Occipital lobe (tissue), 3 donors: ENCODE measurements at places on chromosomes 7 and 10. TPM values are rescaled to one million over a fixed set of nuclear protein-coding genes. Genes with fewer than 3 reads are reported as not detected.
A peak's percentile ranks its signal among the peaks of the same experiment; 100 is the strongest.

DNA sequence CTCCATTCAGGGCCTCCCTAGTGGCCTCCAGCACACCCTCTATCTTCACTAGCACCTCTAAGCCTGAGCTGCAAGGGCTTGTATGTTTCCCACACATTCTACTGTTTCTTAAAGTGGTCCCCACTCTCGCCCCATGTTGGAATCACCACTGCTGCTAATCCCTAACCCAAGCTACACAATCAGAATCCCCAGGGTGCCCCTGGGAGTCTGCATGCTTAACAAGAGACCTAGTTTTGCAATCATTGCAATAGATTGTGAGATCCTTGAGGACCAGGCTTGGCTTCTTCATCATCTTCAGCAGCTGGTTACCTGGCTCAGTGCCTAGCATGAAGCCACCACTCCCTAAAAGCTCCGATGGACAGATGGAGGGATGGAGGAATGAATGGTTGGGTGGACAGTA is 113.9 kb downstream of the MYOF start:
- DNase-seq = no peak

GRCh38 chr7:129827467-129827990 is 125.2 kb downstream of the UBE2H start:
- DNase-seq = no peak

The NPFFR1 gene
- 0.31 TPM for total RNA-seq

- DNase-seq = no peak
These were observed 394.9 kb upstream of the DPP6 start for GRCh38 chr7:153657182-153657800.

The CACUL1 gene
- total RNA-seq = 42.4 TPM

DNA sequence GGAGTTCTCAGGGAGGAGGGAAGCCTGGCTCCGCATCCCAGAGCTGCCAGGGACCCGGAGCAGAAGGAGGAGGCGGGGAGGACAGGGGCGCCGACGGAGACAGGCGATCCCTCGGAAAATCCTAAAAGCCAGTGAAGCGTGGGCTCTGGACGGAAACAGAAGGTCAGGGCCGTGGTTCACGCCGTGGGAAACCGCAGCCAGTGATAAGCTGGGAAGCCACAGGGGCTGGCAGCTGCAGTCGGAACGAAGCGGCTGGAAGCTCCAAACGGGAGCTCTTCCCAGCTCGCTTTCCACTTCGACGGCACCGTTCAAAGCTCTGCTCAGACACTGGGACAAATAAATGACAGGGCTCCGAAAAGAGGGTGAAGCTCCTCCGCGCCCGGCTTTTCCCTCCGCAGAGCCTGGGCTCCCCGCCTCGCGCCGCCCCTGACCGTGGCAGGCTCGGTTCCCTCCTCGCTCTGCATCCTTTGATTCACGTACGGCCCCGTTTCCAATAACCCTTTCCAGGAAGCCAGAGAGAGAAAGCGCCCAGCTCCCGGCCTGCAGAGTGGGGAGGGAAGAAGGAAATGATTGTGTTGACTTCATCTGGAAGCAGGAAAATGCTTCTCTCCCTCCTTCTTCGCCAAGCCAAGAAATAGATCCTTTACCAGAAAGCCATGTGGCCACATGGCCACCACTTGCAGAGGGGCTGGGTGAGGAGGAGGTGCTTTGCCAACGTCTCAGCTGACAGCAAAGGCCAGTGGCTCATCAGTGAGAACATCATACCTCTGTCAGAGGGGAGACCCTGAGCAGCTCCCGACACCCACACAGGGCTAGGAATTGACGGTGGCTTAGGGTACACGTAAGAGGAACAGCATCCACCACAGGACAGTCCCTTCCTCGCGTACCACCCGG is 57.4 kb downstream of the ADRB1 start:
- DNase-seq = no peak

The EEF1AKMT2 gene
- total RNA-seq = 53.8 TPM

The VWDE gene
- total RNA-seq = 1.4 TPM

DNA sequence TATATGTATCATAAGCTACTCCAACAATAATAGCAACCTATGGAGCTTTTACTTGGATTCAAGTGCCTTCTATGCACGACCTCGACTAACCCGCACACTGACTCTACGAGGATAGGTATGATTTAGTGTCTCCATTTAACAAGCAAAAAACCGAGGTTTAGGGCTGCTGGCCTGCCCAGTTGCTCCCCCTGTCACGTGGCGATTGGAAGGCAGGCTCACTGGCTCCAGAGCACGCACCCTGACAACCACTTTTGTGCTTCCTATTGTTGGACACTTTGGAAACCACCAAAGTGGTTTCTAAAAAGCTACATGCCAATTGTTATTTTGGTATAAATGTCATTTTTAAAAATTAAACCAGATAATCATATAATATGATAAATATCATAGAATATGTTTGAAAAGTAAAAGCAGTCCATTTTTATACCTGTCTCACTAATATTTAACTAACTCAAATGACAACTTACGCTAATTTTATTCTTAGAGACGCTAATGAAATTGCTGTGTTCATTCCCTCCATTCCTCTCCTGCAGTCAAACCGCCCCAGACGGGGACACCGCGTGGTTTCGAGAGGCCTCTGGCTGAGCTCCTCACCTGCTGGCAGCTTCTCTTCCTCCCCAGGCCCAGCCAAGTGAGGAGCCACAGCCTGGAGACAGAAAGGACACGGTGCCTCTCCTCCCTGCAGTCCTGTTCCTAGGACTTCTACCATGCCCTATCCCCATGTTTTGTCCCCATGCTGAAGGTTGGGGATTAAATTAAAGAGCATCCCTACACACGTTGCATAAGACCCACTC is 22.2 kb upstream of the RHEB start:
- no peak for DNase-seq

- DNase-seq = no peak
These were observed 1134.4 kb downstream of the XPNPEP1 start for GRCh38 chr10:108788891-108789290.

DNA sequence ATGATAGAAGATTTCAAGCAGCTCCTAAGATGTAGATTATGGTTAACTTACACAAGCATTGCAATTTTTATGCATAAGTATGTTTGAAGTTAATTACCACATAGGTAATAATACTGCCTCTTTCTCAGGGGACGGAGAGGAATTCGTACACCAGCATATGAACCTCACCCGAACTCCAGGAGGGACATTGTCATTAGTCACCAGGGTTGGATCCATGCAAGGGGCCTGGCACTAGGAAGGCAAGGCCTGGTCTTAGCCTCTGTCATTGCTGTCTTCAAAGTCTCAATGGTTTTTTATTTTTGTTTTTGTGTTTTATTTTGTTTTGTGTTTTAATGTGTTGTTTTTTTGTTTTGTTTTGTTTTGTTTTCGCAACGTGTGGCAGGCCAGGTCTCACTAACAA is 145.6 kb upstream of the PPP2R2D start:
- DNase-seq = no peak

DNA sequence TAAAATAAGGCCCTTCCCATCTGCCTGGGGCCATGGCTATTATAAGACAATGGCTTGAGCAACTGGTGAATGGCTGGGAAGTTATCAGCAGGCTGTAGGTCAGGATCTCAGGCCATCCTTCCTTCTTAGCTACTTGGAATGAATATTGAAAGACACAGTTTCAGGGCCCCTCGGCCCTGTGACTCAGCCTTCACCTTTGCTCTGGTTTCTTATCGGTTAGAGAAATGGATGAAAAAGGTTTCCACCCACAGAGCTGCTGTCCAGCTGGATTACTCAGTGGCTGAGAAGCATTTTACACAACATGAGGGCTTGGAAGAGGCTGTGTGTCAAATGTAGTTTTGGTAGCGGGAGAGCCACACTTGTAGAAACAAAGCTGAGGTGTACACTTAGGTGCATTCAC is 9.4 kb downstream of the ACSL5 start:
- DNase-seq = no peak

GRCh38 chr10:50440489-50440888 is 183.3 kb downstream of the SGMS1 start:
- no peak for DNase-seq

- DNase-seq = peak; percentile 15
These were observed at the start of gene PLPP4 for GRCh38 chr10:120456626-120457430. Gene PLPP4, plus strand, starts transcription at chr10:120457227. Its CDS starts 79 bp downstream, at chr10:120457306.

The CRHR2 gene
- total RNA-seq = 1.1 TPM

- no peak for DNase-seq
These were observed 18.7 kb downstream of the AKR1C1 start for GRCh38 chr10:4981722-4982471.

DNA sequence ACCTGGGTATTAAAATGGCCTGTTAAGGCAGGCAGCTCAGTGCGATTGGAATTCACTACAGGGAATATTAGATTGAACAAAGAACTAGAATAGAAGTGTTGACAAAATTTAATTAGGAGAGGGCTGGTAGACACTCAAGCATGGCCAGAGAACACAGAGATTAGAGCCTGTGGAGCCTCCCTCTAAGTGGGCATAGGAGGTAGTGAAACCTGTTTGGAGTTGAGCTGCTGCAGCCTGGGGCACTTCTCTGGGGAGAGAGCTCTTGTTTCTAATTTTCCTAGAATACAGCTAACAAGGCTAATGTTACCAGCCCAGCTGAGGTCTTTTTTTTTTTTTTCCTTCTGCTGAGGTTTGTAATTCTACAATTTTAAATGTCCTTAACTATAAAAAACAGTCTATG is 46.4 kb downstream of the TMEM168 start:
- DNase-seq = no peak

The HTR7 gene
- total RNA-seq = 8.0 TPM

The NKX1-2 gene
- 0.47 TPM for total RNA-seq

- no peak for DNase-seq
These were observed 24.4 kb upstream of the RBM20 start for GRCh38 chr10:110619514-110620397.

The DNAAF5 gene
- 7.0 TPM for total RNA-seq

DNA sequence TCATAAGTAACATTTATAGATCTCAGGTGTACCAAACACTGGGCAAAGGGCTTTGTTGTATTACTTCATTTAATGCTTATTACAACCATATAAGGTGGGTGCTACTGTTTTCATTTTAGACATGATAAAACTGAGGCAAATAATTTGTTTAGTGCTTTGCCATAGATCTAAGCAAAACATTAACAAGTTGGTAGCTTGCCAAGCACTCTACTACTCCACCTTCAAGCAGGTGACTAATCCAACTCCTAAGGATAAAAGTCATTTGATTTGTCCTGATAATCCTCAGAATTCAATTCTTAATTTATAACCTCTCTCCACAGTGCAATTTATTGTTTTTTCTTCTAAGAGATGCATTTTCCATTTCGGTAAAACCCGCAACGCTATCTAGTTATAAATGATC is 646.4 kb downstream of the GRM8 start:
- DNase-seq = no peak

The TMED4 gene
- total RNA-seq = 74.2 TPM

The TEX36 gene
- not detected for total RNA-seq

GRCh38 chr7:148733496-148733895 is 34.8 kb downstream of the CUL1 start:
- DNase-seq = no peak

DNA sequence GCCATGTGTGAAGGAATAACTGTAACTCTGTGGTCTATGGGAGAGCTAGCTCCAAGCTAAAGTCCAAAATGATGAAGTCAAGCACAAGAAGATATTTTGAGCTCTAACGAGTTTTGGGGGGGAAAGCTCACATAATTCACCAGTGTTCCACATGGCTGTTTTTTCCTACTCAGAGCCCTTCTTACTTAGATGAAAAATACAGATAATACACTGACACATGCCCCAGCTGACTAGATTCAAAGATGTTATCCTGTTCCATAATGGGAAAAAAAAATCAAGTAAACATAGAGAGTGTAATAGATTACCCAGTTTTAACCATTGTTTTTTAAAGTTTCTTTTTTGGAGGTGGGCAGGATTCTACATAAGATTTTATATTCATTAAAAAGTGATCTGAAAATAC is 86.6 kb downstream of the PRLHR start:
- DNase-seq = no peak

The ADARB2 gene
- total RNA-seq = 4.8 TPM

- no peak for DNase-seq
These were observed 29.6 kb upstream of the PSAP start for GRCh38 chr10:71880425-71881306.

DNA sequence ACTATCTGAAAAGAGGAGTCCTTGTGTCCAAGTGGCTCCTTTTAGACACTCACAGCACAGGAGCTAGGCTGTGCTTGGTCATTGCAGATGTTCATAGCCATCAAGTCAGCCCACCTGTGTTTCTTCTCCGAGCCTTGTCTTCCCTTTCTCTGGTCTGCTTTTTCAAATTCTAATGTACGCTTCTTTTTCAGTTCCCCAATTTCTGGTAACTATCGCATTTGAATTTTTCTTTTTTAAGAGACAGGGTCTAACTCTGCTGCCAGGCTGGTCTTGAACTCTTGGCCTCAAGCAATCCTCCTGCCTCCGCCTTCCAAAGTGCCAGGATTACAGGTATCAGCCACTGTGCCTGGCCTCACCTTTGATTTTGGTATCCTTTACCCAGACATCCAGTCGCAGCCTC is 18.9 kb downstream of the APBB1IP start:
- no peak for DNase-seq

GRCh38 chr10:69125554-69125953 is 1.6 kb downstream of the VPS26A start:
- no peak for DNase-seq

- DNase-seq = no peak
These were observed 32.5 kb upstream of the KNDC1 start for GRCh38 chr10:133127291-133128125.

DNA sequence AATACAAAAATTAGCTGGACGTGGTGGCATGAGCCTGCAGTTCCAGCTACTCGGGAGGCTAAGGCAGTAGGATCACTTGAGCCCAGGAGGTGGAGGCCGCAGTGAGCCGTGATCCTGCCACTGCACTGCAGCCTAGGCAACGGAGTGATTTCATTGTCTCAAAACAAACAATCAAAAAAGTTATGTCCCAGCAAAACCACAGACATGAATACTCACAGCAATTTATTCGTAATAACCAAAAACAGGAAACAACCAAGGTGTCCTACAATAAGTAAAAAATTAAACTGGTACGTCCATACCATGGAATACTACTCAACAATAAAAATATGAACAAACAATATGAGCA is 11.6 kb upstream of the CYTH3 start:
- DNase-seq = no peak

The TRIL gene
- total RNA-seq = 10.9 TPM

- DNase-seq = no peak
These were observed 42.2 kb downstream of the GBF1 start for GRCh38 chr10:102287538-102287937.

The ANKRD1 gene
- total RNA-seq = not detected

- no peak for DNase-seq
These were observed 64.1 kb downstream of the PHTF2 start for GRCh38 chr7:77862691-77863090.

DNA sequence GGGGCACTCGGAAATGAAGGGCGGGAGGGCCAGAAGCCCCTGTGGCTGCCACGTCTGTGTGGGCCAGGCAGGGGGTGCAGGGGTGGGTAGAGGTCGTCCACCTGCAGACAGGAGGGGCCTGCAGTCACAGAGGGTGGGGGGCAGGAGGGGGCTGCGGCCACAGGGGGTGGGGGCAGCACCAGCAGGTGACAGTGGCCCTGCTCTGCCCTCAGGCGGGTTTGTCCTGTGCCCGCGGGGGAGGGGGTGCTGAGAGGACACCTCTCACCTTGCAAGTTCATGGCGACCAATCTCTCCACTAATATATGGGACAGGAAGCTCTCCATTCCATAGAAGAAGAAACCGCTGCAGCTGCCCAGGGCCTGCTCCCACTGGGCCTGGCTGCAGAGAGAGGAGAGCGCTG is 26.6 kb upstream of the NKX6-2 start:
- no peak for DNase-seq

- peak; percentile 42 for DNase-seq
These were observed 399 bp downstream of the FHIP2A start for GRCh38 chr10:114821915-114822443.

- DNase-seq = no peak
These were observed 20.9 kb downstream of the MYOF start for GRCh38 chr10:93461109-93461806.
